Gastroesophageal sphincter (tissue), 4 donors: ENCODE measurements at places on chromosomes 6 and 20. TPM values are rescaled to one million over a fixed set of nuclear protein-coding genes. Genes with fewer than 3 reads are reported as not detected.

COL21A1 gene
- 5.3 TPM for total RNA-seq

MOCS1 gene
- total RNA-seq = 33.0 TPM

ZBTB9 gene
- 3.0 TPM for total RNA-seq

KCNS1 gene
- total RNA-seq = not detected

MRAP2 gene
- total RNA-seq = 0.27 TPM

LY6G5C gene
- total RNA-seq = not detected

SLC17A2 gene
- not detected for total RNA-seq

OPRL1 gene
- 0.78 TPM for total RNA-seq

DNA sequence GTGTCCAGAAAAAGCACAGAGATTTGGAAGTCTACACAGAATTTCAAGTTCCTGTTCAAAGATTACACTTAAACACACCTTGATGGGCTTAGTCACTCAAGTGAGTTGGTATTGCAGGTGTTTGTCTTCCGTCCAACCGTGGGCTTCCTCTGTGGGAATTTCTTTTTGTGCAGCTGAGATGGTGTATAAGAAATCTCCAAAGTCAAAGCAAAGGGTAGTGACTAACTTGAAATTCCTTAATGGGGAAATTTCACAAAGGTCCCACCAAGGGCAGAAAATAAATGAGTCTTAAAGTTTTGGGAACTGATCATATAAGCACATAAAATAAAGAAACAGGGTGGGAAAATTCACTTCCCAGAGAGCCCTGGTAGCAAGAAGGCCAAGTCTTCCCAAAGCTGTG, 102.0 kb upstream of the TNFAIP3 start:
- no peak for ATAC-seq

- no peak for ATAC-seq
These were observed 766 bp upstream of the NUS1 start for GRCh38 chr6:117674503-117674902.

- peak; percentile 78 for ATAC-seq
These were observed 593 bp downstream of the MMP24 start for GRCh38 chr20:35226884-35227681.

GRCh38 chr20:21289651-21290050, 13.5 kb upstream of the XRN2 start:
- no peak for ATAC-seq

GRCh38 chr6:25547797-25548196, 104.2 kb upstream of the SCGN start:
- ATAC-seq = no peak

DNA sequence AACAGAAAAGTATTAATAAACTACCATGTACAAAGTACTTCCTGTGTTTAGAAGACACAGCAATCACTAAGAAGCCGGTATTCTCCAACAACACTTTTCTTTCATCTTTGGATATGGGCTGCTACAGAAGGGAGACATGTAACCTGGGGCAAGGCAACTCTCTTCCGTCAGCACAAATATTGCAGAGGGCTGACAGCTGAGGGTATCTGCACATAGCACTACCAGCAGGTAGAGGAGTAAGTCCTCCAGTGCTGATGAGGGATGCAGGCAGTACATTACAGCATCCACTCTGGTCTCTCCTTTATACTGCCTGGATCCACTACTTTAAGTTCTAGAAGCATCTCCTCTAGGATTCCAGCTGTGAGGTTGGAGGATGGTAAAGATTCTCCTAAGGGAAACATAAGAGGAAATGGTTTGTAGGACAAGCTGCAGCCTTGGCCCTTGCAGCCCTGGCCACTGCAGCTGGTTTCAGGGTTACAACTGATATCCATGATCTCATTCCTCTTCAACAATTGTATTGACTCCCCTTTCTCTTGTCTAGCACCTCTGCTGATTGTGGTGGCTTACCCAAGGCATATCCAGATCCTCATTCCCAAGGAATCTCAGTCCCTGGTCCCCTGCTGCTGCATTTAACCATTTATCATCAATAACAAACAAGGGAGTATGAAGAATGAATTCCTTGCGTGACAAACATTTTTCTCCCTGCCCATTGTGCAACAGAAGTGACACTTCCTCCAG, 110.7 kb upstream of the ADGRF1 start:
- no peak for ATAC-seq

- no peak for ATAC-seq
These were observed 127.0 kb upstream of the EDN1 start for GRCh38 chr6:12163149-12163548.

- ATAC-seq = no peak
These were observed 18.4 kb upstream of the IFNGR1 start for GRCh38 chr6:137237413-137238170.

DNA sequence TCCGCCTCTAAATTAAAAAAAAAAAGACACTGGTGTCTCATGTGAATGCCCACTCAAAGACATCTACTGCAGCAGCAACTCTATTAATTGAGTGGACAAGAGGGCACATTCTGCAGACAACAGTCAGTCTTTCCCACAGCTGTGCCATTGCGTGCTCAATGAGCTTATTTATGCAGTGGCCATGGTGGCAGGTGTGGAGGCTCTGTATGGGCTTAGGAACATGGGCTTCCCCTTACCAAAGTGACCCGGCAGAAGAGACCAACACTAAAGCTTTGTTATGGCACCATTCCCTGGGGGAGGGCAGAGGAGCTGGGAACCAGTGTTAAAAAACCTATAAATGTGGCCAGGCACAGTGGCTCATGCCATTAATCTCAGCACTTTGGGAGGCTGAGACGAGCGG, 4.2 kb upstream of the VAPB start:
- no peak for ATAC-seq

- no peak for ATAC-seq
These were observed 102.8 kb upstream of the BEND3 start for GRCh38 chr6:107218142-107218541.

- ATAC-seq = no peak
These were observed 1.9 kb downstream of the APOM start for GRCh38 chr6:31657406-31658157.

GRCh38 chr6:139344186-139344963, 30.1 kb downstream of the CITED2 start:
- ATAC-seq = no peak

DNA sequence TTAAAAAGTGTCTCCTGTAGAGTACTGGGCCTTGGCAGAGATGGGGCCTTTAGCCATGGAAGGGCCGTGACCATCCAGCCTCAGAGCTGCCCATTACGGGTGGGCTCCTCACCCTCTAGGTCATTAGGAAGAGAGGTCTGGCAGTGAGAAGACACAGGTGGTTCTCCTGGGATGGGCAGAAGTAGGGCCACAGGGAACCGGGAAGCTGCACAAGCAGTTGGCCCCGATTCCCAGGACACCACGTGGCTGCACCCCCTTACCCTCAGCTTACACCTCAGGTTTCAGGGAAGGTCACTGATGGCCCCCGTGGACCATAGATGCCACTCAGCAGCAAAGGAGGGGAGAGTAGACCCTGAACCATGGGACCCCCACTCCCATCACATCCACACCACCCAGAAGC, 1.6 kb downstream of the RAET1G start:
- no peak for ATAC-seq

DNA sequence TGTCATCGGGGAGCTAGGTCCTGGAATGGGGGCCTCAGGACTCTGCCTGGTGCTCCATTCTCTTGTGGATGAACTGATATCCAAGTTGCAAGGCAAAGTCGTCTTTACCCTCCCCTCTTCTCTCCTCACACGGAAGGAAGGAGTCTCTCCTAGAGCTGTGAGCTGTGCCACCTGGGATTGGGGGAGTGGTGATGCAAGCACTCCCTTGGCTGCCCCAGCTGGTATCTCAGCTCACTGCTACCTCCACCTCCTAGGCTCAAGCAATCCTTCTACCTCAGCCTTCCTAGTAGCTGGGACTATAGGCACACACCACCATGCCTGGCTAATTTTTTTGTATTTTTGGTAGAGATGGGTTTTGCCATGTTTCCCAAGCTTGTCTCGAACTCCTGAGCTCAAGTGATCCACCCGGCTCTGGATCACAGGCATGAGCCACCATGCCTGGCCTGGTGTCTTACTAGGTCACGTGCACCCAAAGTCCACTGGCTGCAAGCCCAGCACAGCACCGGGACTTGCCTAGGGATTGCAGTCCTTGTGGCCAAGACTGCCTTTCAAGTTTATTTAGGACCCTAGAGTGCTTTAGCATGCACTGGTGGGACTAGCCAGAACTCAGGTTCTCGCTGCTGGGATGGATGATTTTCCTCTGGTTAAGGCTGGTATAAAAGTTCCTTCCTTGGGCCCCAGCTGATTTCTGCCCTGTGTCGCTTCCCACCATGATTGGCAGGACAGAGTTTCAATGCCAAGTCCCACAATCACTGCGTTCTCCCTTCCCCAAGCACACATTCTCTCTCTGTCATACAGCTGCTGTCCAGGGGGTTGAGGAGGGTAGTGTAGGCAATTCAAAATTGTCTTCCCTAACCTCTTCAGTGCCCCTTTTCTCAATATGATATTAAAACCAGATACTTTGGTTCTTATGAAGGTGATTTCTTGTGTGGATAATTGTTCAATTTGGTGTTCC, 33.5 kb downstream of the SMAP1 start:
- ATAC-seq = no peak

DNA sequence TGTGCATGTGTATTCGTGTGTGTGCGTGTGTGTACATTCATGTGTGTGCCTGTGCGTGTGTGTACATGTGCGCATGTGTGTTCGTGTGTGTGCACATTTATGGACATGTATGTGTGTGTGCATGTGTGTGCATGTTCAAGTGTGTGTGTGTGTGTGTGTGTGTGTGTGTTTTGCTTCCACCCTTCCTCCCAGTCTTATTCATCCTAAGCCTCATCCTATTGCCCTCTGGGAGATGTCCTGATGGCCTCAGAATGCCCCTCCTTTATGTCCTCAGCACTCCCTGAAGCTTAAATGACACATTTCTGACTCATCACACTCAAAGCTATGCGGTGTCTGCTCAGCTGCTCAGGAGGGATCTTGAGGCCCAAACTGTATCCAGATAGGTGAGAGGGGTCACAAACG, 76.6 kb upstream of the CCDC167 start:
- ATAC-seq = no peak

DNA sequence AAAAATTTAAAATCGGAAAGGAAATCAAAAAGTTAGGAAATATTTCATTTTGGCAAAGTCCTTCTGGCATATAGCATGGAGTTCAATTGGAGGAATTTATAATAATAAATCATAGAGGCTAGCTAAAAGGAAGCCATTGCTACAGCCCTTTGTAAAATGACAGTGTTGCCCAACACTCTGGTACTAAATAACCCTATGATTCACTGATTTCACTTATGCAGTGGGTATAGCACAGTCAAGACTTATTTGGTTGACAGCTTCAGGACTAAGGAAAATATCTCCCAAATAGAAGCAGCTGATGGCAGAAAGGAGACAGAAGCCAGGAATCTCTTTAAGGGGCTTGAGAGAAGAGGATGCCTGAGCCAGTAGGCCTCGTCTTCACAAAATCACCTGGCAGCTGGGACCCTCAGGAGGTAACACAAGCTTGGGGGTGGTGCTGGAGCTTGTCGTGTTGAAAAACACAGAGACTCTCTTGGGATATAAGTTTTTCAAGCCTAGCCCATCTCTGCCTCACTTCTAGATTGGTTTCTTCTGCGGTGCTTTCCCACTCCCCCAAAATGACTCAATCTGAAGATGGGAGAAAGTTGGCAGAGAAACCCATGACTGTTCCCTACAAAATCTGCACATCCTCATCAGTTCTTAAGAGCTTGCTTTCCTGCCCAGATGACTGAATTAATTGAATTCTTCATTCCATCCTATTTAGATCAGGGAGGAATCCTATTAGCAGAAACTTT, 38.4 kb upstream of the EYA4 start:
- no peak for ATAC-seq

DNA sequence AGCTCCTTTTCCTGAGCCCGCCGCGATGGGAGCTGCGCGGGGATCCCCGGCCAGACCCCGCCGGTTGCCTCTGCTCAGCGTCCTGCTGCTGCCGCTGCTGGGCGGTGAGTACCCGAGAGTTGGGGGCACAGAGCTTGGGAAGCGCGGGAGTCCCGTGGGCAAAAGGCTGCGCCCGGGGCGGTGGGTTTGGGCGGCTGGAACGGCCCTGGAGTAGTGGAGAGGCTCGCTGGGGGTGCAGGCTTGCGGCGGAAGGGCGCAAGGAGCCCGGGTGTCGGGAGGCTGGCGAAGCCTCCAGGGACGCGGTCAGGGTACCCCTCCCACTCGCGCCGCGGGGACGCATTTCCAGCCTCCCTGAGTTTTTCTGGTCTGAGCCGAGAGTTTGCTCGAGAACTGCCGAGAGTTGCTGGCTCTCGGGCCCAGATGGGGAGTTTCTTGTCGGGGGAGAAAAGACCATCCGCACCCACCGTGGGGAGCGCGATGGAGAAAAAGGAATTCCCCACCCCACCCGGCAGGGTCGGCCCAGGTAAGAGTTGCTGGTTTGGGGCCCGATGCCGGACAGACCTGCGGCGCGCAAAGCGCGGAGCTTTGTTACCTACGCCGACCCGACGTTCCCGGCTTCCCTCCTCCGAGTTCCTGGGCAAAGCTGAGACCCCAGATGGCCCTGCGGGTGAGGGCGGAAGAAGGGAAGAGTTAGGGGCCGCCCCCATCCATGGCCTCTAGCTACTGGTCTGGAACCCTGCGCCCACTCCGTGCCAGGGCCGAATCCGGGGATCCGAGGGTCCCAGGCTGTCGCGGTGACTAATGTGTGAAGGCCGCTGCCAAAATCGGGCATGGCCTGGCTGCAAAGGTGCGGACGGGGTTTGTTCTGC, 584 bp downstream of the PTK7 start:
- peak; percentile 20 for ATAC-seq

- no peak for ATAC-seq
These were observed 16.8 kb upstream of the BCLAF1 start for GRCh38 chr6:136306466-136306865.

DNA sequence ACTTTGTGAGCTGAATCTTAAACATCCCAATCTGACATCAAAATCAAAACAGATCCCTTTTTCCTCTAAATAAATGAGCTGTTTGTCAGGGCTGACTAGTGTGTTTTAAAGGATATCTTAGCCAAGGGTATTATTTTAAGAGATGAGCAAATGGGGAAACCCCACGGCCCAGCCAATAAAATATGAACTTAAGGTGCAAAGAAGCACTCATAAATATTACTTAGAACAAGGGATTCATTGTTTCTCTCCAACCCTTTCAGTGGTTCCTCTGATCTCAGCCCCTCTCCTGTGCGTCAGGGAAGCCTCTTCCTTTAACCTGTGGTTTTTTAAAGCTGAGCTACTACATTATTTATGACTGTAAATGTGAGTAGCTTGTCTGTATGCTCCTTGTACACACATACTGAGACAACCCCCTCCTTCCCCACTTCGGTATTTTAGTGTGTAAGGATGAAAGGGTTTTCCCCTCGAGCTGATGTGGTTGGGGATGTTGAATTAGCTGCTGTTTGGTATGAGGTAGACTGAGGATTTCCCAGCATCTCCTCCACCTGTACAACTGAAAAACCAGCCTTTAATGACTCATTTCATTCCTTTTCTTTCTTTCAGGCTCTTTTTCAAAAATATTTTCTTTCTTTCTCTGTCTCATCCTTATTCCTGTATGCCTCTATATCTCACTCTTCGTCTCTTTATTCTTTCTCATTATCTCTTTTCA, 6.5 kb downstream of the BMP5 start:
- ATAC-seq = no peak

GRCh38 chr6:133768656-133769295, 120.1 kb upstream of the TCF21 start:
- ATAC-seq = no peak

DNA sequence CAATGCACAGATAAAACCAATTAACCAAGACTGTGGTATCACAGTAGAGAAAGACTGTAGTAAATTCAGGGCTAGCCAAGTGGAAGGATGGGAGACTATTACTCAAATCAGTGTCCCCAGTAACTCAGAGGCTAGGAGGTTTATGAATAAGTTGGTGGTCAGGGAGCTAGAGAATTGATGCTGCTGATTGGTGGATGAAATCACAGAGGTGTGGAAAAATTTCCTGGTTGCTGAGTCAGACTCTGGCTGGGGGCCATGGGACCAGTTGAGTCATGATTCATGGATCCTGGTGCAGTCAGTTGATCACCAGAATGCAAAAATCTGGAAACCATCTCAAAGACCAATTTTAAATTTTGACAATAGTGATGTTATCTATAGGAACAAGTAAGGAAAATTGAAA, 555.9 kb downstream of the C6orf118 start:
- no peak for ATAC-seq
